Activated naive CD4-positive, alpha-beta T cell treated with anti-CD3 and anti-CD28 coated beads, Interleukin-2, amount 10 ng/mL, durations not matched to agents 7 days and 5 days (primary cell): ENCODE measurements at places on chromosomes 7 and 10.

DNA sequence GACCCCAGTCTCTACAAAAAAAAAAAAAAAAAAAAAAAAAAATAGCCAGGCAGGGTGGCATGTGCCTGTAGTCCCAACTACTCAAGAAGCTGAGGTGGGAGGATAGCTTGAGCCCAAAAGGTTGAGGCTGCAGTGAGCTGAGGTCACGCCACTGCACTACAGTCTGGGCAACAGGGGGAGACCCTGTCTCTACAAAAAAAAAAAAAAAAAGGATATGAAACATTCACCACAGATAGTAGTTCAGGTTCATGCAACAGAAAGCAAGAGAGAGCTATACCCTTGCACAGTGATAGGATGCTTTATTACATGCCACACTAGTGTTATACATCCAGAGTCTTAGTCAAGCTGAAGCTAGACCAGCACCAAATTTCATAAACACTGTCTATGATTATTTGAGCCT is 148.4 kb upstream of the KAT6B start:
- no peak for DNase-seq

- no peak for DNase-seq
Observed at GRCh38 chr10:106661767-106662140, 502.8 kb downstream of the SORCS1 start.

GRCh38 chr10:43707770-43708169 is 59.1 kb upstream of the ZNF32 start:
- DNase-seq = no peak

- DNase-seq = no peak
Observed at GRCh38 chr7:82595176-82595575, 151.6 kb upstream of the CACNA2D1 start.

- peak; percentile 63 for DNase-seq
Observed at GRCh38 chr10:96043893-96044715, 721 bp downstream of the CCNJ start.

DNA sequence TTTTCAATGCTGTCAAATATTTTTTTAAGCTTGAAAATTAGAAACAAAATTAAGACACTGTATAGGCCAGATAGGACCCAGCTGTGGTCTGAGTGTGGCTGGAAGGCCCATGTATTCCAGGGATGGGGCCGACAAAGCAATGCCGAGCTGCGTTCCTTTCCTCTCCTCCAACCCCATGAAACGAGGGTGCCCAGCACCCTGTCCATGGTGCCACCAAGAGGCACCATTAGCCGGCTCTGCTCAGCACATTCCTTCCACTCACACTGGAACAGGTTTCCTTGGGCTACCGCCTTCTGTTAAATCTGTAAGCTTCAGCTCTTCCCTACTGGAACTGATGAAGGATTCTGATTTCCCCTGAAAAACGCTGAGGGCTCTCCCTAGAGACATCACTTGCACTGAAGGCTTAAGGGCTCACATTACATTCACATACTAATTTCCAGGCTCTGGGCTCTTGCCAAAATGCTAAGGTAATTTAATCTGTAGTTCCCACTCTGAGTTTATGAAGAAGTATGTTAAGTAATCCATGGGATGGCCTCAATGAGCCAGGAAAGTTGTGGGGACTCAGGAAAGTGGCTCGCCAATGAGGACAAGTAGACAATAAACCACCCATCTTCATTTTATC is 73.7 kb upstream of the CAMK2B start:
- no peak for DNase-seq

GRCh38 chr7:1121476-1121875 is 33.6 kb downstream of the GPER1 start:
- DNase-seq = no peak

DNA sequence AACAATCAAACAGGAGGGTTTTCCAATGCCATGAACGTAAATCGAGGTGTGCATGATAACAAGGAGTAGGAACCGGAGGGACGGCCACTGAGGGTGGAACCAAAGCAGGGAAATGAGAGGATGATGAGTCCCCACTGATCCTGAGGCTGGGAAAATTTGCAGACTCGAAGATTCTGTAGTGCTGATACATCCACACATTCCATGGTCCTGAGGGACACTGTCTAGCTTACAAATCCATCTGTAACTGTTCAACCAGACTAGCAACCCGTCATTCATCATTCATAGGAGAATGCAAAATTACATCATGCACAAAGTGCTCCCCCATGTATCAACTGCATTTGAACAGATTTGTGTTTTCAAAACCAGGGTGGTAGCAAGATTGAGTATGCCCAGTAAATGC is 189.7 kb downstream of the PTPRN2 start:
- DNase-seq = no peak

- no peak for DNase-seq
Observed at GRCh38 chr7:127383123-127383835, 9.2 kb downstream of the ZNF800 start.

- DNase-seq = no peak
Observed at GRCh38 chr7:101186844-101187428, 6.8 kb upstream of the NAT16 start.

DNA sequence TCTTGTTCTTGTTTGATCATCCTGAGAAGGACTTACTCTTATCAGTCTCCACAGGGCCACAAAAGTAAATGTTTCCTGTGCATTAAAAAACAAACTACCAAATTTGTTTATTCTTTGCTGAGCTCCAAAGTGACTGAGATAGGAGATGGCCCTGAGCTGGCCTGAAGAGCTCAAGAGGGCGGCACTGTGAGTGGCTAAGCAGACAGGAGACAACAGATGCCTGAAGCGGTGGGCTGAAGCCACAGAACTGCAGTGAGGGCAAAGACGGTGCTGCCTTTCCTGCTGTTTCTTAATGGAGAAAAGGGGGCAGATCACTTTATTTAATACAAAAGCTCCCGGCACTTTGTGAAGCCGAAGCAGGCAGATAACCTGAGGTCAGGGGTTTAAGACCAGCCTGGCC is 379.6 kb downstream of the ARL4A start:
- DNase-seq = no peak

- DNase-seq = no peak
Observed at GRCh38 chr7:46173476-46174195, 252.6 kb upstream of the IGFBP3 start.

- DNase-seq = no peak
Observed at GRCh38 chr10:79905322-79906314, 43.3 kb downstream of the SFTPD start.

GRCh38 chr10:11907914-11908313 is 84.8 kb downstream of the PROSER2 start:
- no peak for DNase-seq

DNA sequence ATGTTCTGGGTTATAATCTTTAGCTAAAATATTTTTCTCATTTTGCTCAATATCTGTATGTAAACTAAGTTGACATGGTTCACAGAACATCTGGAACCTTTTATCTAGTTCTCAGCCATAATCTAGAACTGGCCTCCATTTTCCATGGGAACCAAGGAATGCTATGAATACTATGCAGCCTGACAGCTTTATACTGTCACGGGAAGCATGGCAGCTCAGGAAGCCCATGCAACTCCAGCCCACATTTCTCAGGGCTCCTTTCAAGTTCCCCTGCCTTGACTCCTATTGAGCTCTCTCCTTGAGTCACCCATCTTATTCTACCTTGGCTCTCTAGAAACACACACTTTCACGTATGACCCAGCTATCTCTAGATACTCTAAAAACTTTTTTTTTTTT is 36.6 kb upstream of the PRKAR2B start:
- DNase-seq = no peak

- DNase-seq = no peak
Observed at GRCh38 chr10:34746094-34746493, 69.0 kb downstream of the PARD3 start.

- no peak for DNase-seq
Observed at GRCh38 chr10:117094856-117095255, 43.2 kb downstream of the VAX1 start.

DNA sequence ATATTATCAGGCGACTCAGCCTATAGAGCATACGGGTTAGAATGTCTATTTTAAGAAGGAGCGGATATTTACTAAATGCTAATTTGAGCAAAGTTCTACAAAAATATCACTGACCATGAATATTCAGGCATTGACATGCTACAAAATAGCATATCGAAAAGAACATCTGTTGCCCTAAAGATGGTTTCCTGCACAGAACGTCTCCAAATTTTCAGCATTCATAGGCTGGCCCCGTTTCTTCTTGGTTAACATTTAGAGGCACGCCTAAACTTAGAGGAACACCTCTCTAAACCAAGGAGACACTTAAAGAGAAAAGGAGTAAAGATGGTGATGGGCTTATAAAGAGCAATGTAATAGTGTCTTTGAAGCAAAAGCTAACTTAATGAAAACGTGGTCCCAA is 1.3 kb upstream of the MINPP1 start:
- no peak for DNase-seq

- DNase-seq = peak; percentile 52
Observed at GRCh38 chr10:58291538-58292174, 22.7 kb downstream of the CISD1 start.

DNA sequence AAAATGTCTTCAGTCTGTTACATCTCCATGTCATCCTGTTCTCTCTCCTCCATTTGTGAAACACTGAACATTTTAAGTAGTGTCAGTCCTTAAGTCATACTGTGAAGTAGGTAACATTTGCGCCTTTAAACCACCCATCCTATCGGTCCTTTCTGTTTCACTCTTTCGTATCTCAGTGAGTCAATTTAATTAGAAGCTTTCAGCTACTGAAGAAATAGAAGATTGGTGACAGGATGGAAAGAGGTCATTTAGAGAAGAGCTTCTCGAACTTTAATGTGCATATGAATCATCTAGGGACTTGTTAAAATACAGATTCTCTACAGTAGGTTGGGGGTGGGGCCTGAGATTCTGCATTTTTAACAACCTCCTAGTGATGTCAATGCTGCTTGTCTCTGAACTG is 113.4 kb downstream of the SRI start:
- DNase-seq = no peak

GRCh38 chr7:116591202-116592040 is 66.6 kb downstream of the CAV1 start:
- no peak for DNase-seq

- no peak for DNase-seq
Observed at GRCh38 chr7:153567426-153567825, 484.8 kb upstream of the DPP6 start.

GRCh38 chr7:7693881-7694280 is 24.5 kb downstream of the RPA3 start:
- no peak for DNase-seq

- no peak for DNase-seq
Observed at GRCh38 chr10:26755443-26755903, 58.0 kb downstream of the PDSS1 start.

- DNase-seq = no peak
Observed at GRCh38 chr10:97898429-97898828, 48.8 kb downstream of the GOLGA7B start.

DNA sequence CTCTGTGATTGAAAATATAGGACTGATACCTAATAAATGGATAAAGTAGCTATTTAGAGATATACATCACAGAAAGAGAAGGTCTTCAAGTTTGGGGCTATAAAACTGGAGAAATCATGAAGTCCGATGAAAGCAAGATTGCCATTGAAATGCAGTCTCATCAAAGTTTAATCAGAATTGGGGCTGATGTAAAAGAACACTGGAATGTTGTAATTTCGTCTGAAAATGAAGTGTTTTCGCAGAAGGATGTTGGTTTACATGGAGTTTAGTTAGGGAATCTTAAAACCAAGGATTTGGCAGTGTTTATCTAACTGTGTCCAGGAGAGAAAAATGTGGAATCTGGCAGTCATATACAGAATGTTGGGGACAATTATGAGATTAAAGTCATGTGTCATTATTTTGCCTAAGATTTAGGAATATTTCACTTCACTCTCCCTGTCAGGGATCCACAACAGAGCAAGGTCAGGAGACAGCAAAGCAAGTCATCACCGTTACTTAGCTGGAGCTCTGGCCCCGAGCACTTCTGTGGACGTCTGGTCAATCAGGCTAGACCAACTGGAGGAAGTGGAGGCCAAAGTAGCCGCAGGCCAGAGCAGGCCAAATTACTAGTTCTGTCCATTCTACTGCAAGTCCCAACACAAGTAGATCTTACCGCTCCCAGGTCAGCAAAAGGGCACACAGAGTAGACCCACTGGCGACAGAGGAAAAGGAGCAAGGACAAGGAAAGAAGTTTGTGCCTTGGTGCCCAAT is 37.0 kb downstream of the EPDR1 start:
- DNase-seq = no peak

DNA sequence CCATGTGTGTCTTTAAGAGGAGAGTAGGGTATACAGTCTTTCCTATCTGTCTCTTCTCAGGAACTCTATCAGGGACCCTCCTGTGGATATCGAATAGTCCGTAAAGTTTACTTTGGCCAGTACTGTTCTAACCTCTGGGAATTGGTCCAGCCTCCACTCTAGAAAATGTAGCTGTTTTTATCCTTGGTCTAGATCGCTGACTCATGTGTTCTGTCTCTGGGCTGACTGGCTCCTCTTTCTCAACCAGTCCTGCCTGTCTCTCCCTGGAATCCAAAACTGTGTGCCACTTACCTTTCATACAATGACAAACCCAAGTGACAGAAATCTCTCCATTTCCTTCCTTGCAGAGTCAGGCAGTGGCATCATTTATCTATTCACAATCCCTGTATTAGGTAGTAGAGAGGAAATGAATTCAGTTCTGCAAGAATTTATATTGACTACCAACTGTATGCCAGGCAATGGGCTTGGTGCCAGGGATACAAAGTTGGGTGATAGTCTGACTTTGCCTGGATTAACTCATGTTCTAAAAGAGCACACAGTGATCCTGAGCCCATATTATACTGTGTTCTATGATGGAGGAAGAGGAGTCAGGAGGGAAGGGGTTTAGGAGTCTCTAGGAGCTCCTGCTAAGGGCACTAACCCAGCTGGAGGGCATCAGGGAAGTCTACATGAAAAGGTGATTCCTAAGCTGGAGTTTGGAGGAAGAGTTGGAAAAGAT is 232.7 kb downstream of the LRMDA start:
- DNase-seq = no peak

DNA sequence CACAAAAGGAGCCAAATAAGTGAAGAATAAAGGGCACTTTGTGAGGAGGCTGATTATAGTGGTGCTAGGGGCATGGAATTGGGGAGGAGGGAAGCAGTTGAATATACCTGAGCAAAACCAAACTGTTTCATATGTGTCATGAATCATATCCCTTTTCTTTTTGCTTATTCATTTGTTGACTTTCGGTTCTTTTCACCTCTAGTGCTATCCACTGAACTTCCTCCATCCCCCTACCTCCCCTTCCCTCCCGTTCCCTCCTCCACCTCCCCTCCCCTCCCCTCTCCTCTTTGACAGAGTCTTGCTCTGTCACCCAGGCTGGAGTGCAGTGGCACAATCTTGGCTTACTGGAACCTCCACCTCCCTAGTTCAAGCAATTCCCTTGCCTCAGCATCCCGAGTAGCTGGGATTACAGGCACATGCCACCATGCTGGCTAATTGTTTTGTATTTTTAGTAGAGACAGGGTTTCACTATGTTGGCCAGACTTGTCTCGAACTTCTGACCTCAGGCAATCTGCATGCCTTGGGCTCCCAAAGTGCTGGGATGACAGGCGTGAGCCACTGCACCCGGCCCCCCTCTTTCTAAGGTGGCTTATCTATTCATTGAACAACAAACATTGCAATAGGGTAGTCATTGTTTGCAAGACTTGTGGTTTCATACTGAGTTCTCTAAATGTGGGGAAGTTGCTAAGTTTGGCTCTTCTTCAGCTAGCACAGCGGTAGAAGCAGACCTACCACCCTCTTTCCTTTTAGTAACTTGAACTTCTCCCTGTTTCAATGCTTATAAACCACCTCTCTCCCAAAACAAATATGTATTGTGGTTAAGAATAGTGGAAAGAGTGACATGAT is 150.4 kb upstream of the PRPS1L1 start:
- DNase-seq = no peak

- no peak for DNase-seq
Observed at GRCh38 chr7:142711196-142711595, 38.1 kb upstream of the PRSS1 start.
